ENCODE measurements at places on chromosomes 2 and 18.

DNA sequence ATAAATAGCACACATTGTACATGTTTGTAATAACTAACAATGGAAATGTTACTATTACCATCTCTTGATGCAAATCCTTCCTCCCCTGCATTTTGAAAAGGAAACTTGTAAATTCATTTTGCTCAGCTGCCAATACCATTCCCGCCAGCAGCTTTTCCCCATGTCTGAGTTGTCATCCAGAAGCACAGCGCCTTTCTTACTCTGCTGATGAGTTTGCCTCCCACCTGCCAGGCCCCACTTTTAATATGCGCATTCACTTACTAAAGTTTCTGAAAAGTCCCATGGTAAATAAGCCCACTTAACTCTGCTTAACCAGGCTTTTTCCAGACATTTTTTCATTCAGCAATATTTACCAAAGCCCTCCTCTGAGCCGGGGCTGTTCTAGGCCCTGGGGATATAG, 3.9 kb downstream of the CHST10 start:
- DNase-seq = no peak

DNA sequence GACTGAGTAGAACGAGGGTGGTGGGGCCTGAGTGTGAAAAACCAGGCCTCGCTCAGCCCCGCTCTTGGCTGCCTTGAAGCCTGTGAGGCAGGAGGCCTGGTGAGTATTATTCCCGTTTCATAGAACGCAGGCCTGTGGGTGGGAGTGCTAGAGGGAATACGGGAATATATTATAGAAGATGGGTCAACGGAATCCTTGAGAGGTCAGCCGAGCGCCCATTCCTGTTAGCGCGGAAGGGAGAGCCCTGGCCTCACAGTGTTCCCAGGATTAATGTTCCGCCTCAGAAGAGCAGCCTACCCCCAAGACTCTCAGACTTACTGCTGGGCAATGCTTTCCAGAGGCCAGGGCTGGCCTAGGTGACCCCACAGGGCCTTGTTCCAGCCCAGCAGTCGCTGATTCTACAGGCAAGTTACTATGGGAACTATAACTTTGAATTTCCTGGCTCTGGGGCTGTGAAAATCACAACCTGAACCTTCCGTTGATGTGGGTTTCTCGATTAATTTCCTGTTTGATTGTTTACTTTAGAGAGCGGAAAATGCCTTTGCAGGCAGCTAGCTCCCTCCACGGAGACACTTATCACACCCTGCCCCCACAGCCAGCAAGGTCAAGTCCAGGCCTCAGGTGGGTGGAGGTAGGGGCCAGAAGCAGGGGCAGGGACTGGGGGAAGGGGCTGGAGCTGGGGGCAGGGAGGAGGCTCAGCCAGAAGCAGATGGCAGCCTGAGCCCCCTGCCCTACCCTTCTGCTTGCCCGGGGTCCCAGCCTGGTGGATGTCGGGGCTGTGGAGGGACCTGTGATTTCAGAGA, 108.3 kb downstream of the SMAD7 start:
- no peak for DNase-seq

DNA sequence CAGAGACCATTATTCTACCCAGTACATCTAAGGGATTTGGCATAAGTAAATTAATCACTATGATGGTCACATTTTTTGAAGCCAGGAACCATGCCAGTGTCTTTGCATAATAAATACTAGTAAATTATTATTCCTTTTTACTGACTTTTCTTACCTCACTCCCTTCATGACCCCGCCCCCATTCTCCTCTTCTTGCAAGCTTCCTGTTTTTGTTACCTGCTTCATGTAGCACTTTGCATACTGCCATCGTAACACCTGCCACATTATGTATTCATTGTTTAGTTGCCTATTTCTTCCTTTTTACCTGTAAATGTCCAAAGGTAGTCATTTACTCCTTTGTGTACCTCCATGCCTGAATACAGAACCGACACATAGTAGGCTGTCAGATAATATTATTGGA, 309.5 kb downstream of the KIAA1328 start:
- no peak for DNase-seq

DNA sequence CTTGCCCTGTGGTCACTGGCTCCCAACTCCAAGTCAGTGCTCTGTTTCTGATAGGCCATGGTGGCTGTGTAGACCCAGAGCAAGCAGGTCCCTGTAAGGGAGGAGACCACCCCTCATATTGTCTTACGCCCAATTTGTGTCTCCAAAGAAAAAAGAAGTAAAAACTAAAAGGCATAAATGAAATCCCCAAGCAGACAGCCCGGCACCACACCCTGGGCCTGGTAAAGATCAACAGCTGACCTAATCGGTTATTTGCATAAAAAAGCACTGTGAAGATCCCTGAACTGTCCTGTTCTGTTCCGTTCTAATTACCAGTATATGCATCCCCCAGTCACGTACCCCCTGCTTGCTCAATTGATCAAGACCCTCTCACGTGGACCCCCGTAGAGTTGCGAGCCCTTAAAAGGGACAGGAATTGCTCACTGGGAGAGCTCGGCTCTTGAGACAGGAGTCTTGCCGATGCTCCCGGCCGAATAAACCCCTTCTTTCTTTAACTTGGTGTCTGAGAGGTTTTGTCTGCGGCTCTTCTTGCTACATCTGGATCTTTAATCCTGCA, 364.1 kb upstream of the HS6ST1 start:
- DNase-seq = no peak

DNA sequence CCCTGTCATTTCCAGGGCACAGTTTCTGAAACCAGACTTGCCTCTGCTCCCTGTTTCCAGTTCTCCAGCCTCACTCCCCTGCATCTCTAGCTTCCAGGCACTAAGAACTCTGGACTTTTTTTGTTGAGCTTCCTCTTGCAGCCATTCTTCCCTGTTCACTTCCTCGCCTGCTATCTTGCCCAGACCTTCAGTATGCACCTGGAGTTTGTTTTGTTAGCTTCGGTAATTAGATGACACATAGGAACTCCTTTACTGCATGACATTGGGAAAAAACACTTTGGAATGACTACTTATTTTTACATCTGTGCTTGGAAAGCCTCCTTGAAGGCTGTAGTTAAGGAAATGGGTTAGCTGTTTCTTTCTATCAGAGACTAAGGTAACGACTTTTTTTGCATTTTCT, 35.2 kb downstream of the OTOF start:
- no peak for DNase-seq

DNA sequence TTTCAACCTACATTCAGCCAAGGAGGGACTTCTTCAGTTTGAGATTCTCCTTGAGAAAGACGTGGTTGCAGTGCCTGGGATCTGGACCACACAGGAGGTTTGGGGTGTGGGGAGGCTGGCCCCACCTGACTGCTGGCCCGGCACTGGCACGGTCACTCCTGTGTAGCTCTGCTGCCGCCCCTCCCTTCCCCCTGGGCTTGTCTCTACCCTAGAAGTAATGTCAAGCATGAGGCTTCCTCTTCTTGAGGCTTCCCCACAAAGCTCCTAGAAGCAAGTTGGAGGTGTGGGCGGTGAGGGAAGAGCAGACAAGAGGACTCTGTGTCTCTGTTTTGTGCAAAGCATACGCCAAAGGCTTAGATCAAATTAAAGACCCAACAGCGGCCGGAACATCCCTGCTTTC, 8.7 kb downstream of the KLHL29 start:
- no peak for DNase-seq

GRCh38 chr2:199456383-199457146, 1.2 kb downstream of the SATB2 start:
- DNase-seq = no peak

DNA sequence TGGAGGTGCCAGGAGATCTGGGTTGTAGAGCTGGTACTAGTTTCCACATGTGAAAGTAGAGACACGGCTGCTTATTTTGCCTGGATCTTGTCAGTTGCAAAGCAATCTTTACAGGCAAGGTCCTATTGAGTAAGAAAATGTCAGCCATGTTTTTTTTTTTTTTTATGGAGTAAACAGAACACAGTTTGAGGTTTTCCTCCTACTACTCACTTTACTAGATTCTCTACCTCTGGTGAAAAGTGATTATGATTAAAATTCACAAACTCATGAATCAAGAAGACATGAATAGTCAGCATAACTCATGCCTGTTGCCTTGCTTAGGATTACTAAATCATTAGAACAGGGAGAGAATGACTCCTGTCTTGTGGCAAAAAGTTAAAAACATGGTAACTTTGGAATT, 70.1 kb upstream of the PNPT1 start:
- DNase-seq = no peak

- no peak for DNase-seq
These were observed 576.3 kb upstream of the CNTNAP5 start for GRCh38 chr2:123448801-123449200.

GRCh38 chr2:240184656-240185055, 44.2 kb upstream of the OTOS start:
- no peak for DNase-seq

DNA sequence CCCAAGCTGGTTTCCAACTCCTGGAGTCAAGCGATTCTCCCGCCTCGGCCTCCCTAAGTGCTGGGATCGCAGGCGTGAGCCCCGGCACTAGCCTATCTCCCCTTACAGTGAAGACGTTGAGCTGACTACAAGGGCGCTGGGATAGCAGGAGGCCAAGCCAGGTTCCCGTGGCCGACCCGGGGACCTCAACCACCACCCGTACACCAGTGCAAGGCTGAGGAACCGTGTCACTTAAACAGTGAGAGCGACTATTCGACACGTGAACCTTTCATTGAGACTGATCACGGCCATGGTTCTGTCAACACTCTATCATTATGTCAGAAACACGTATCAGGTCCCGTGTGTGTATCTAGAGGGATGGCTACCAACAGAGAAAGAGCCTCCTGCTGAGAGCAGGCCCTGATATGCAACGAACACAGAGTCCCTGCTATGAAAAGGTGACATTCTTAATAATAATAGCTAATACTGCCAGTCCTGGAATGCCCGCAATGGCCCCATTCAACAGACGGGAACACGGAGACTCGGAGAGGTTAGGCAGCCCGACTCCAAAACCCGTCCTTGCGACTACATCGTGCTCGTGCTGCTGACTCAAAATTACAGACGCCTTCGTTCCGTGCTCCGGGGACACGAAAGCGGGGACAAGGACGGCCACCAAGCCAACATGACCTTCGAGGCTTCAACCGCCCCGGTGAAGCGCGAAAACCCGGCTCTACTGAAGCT, 833 bp downstream of the AFG3L2 start:
- DNase-seq = no peak

DNA sequence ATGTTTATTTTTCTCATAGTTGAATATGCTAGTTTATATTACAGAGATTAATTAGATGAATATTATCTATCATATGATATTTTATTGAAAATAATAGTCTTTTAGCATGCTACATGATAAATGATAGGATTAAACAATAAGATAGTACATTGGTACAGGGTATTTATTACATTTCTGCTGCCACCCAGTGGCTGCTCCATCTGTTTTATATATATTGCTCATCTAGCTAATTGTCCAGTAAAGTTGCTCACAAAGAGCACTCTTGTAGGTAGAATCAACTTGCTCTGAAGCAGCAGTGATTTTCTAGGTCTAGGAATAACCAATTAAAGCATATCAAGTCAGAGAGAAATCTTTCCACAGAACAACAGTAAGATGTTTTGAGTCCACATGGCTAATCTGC, 183.3 kb downstream of the ASXL3 start:
- DNase-seq = no peak

All from Panc1 (cell line).